Fibroblast of skin of right biceps (primary cell): ENCODE measurements at places on chromosomes 13 and 19.
A peak's percentile ranks its signal among the peaks of the same experiment; 100 is the strongest.

DNA sequence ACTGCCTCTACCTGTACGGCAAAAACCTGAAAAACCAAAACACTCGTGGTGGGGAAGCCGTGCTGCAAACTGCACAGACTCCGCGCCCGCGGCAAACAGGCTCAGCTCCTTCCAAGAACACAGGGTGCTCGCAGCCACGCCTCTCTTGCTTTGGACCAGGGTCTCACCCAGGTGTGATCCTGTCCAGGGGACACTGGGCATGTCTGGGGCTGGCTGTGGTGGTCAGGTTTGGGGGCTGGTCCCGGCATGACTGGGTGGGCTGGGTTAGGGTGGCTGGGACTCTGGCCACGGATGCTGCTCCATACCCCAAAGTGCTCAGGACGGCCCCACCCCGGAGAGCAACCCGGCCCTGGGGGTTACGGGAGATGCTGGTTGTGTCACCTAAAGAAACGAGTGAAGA, 13.9 kb downstream of the GPX4 start:
- no peak for DNase-seq

DNA sequence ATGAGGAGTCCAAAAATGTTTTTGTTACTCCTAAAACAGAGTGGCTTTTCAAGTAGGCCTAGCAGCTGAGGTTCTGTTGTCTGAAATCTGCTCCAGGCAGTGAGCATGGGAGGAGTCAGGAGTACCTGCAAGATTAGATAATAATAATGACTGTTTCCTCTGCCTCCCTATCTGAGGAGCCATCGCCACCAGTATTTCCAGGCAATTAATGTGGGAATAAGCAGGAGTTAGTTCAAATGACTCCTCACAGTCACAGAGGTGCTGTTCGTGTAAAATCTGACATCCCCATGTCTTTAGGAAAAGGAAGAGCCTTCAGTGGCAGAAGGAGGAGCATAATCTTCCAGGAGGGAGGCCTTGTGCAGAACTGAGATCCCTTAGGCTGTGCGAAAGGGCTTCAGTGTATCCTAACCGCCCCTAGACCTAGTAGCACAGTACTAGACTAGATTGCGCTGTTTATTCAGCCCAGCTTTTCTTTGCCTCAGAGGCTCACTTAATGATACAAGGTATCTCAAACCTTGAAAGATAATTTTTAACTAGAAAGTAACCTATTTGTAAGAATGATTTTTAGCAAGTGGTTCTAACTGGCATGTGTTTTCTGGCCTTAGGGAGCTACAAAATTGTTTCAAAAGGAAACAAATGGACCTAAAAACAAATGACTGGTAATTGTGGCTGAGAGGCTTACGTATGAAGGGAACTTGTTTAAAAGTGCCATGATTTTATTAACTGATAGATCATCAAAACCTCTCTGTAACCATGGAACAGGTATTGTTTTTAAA, 49.0 kb downstream of the FREM2 start:
- no peak for DNase-seq

- DNase-seq, result no peak
These were observed 756.5 kb downstream of the SLITRK1 start for GRCh38 chr13:83125791-83126190.

GRCh38 chr19:1169921-1170885, 3.9 kb downstream of the SBNO2 start:
- DNase-seq, result peak; percentile 53

DNA sequence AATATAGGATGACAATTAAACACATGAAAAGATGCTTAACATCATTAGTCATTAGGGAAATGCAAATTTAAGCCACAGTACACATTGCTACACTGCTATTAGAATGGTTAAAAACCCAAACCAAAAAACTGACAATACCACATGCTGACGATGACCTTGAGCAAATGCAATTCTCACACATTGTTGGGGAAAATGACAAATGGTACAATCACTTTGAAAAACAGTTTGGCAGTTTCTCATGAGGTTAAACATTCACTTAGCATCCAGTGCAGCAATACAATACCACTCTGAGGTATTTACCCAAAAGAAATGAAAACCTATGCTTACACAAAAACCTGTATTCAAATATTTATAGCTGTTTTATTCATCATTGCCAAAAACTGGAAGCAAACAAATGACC, 11.3 kb downstream of the FLT3 start:
- no peak for DNase-seq

DNA sequence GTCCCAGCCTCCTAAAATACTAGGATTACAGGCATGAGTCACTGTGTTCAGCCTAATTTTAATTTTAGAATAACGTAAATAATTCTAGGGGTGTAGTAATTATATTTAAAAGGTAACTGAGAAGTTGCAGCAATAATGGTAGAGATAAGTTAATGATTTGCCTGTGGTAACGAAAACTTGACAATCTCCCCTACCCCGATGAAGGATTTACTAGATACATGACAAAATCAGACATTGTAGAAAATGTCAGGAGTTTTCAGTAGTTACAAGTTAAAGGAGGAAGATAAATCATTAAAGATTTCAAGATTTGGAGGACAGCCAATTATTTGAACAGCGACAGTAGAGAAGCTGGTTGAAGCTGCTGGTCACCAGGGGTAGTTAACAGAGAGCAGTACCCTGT, 652.2 kb upstream of the PCDH20 start:
- no peak for DNase-seq

- DNase-seq, result no peak
These were observed 79.4 kb downstream of the MBNL2 start for GRCh38 chr13:97301382-97302095.
